ENCODE measurements at places on chromosomes 6 and 20. TPM values are rescaled to one million over a fixed set of nuclear protein-coding genes. Genes with fewer than 3 reads are reported as not detected.

GRCh38 chr6:7631466-7631865 lies 41.5 kb downstream of the SNRNP48 start:
- DNase-seq: no peak

DNA sequence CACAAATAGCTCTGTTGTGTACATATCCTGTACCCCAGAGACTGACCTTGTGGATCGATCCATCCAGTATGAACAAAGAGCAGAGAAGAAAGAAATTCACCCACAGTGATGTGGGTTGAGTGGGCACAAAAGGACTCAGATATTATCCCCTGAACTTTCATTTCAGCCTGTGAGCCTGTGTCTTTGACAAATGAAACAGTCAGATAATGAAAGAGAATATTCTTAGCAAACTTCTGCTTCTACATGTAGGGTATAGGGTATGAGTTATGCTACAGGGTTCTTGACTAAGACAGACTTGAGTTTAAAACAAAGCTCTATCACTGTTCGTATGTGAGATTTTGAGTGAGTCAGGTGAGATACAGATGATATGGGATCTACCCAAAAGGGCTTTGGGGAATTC lies 359.7 kb downstream of the MAFB start:
- no peak for DNase-seq

- DNase-seq: no peak
These were observed 4.2 kb upstream of the ANGPT4 start for GRCh38 chr20:920311-920710.

GRIK2 gene
- total RNA-seq: 2.8 TPM
